AG20443 (cell line): ENCODE measurements at places on chromosomes 16 and 17.

GRCh38 chr17:63631626-63632025 is 9.4 kb downstream of the MAP3K3 start:
- DNase-seq = no peak

- DNase-seq = no peak
Measured at GRCh38 chr17:74012465-74012864, 191.0 kb upstream of the RPL38 start.

GRCh38 chr16:66588981-66589713 is 9.9 kb downstream of the CMTM2 start:
- peak; percentile 46 for DNase-seq

DNA sequence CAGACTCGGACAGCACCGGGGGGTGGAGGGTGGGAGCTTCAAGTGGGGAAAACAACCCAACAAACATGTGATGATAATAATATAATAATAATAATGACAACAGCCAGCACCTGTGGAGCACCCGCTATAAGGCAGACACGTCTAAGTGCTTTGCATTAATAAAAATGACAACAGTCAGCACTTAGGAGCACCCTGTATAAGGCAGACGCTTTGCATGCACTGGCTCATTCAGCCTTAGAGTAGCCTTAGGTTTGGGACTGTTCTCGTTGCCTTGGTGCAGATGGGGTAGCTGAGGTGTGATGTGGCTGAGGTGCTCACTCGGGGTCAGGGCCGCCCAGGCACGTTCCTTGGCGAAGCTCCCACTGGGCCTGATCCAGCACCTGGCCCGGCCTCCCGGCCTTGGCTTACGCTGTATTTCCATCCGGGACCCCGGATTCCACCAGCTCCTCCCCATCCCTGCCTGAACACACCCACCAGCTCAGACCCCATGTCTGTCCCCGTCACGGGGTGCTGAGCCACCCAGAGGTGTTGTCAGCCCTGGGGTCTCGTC is 144.0 kb upstream of the CIBAR2 start:
- no peak for DNase-seq

GRCh38 chr16:25656639-25657038 is 35.1 kb upstream of the HS3ST4 start:
- no peak for DNase-seq

- no peak for DNase-seq
Measured at GRCh38 chr16:19919142-19919541, 34.5 kb upstream of the GPRC5B start.

GRCh38 chr17:73706428-73706827 is 62.2 kb upstream of the SDK2 start:
- no peak for DNase-seq

DNA sequence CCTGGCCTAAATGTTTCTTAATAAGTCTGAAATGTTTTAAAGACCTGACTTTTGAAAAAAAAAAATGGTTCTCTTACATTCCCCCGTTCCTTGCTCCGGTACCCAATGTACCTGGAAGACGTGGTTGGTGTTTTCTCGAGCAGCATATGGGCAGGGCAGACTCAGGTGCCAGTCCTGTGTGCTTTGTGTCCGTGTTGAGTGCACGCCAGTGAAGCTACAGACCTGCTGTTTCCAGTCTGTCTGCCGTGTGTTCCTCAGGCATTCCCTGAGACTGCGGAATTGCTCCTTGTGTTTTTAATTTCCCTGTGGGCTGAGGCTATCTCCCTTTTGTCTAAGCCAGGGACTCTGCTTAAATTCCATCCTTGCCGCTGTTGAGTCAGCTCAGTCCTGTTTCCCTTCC is 11.7 kb upstream of the IL17C start:
- no peak for DNase-seq

DNA sequence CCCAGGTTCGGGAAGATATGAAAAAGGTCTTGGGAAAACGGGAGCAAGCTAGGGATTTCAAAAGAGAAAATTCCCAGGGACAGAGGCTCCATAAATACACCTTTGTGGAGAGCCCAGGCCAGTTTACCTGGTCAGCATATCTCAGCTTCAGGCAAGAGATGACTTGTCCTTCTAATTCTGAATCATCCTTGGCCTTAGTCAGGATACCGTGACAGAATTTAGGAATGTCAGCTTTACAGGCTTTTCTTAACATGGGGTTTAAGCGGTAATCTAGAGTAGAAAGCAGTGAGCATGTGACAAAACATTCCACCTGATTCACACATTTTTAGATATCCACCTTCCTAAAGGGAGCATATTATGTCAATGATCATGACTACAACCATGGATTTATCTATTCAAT is 41.1 kb upstream of the CLEC18B start:
- DNase-seq = no peak

DNA sequence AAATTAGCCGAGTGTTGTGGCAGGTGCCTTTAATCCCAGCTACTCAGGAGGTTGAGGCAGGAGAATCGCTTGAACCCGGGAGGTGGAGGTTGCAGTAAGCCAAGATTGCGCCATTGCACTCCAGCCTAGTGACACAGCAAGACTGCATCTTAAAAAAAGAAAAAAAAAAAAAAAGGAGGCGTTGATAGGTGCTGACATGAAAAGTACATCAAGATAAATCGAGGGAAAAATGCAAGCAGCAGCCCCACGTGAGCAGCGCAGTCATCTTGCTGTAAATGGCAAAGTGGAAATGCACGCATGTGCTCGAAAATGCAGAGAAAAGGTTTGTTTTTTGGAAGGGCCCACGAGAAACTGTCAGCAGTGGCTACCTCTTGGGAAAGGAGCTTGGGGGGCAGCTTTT is 20.9 kb downstream of the MXRA7 start:
- DNase-seq = no peak

- DNase-seq = peak; percentile 67
Measured at GRCh38 chr16:1089822-1090619, 6.0 kb downstream of the C1QTNF8 start.

- no peak for DNase-seq
Measured at GRCh38 chr17:17766077-17766743, 70.6 kb downstream of the SREBF1 start.

DNA sequence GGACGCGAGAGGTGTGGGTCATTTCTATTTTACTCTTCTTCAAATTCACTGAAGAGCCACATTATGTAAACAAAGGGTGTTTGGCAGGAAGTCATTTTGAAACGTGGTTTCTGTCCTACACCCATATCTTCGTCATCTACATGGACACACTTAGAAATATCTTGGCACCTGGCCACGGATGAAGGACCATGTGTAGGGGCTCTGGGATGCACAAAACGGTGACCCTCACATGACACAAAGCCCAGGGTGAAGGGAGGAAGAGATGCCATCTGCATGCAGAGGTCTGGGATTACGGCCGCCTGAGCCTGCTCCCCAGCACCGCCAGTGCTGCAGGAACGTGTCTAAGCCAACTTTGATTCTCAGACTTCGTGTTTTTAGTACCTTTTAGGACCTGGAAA is 130.2 kb upstream of the CHMP6 start:
- DNase-seq = no peak

- DNase-seq = no peak
Measured at GRCh38 chr17:68657576-68657975, 56.4 kb upstream of the FAM20A start.

DNA sequence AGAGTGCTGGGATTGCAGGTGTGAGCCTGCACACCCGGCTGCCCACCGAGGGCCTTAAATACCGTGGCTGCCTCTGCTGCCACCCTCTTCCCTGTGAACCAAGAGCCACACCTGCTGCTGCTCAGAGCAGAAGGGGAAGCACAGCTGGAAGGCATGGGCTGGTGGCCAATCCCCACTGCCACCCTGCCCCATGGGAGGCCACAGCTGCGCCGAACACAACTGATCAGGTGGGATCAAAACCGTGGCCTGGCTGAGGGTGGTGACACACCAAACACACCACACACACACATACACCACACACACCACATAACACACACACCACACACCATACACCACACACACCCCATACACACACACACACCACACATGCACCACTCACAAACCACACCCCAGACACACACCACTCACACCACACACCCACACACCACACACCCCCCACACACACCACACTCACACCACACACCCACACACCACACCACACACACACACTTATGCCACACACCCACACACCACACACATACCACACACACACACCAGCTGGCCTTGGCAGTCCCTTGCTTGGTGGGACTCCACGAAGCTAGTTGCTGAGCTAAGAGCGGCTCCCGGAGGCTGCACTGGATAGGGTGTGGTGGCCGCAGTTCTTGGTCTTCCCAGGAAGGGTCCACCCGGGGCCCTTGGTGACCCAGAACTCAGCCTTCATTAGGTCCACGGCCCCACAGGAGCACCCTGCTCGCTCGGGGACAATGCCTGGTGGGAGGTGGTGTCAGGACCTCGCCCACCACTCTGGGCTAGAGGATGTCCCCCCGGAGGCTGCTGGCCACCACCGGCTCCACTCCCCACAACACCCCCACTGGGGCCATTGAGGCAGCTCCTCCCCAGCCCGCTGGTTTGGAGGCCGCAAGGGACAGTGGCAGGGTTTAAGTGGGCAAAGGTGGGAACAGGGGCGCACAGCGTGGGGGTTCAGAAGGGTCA is 14.9 kb downstream of the CEP131 start:
- DNase-seq = no peak

DNA sequence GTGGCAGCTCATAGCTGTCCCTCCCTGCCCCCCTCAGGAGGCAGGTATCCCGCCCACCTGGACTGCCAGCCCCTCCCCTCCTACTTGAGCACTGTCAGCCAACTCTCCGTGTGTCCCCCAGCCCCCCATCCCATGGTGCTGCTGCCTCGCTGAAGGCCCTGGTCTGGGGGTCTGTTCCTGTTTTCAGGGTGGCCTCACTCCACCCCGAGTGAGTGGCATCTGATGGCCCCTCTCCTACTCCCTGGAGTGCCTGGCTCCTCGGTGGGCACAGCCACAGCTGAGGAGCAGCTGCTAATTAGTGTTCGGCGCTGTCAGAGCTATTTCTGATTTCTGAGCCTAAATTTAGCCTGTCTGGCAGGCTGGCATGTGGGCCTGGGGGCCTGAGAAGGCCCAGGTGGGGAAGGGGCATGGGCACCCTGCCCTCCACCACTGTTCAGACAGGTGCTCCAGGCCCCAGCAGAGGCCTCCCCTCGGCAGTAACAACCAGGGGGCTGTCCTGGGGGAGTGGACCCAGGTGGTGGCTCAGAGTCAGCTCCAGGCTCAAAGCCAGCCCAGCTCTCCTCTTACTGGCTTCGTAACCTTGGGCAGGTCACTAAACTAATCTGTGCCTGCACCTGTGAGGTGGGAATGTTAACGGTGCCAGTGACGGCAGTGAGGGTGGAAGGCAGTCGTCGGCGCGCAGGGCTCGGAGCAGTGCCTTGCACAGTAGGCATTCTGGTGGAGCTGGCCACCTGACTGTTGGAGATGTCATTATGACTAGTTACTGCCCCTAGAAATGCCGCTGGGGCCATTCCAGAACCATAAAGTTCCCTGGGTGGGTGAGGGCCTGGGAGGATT is 6.5 kb downstream of the FMNL1 start:
- DNase-seq = no peak

DNA sequence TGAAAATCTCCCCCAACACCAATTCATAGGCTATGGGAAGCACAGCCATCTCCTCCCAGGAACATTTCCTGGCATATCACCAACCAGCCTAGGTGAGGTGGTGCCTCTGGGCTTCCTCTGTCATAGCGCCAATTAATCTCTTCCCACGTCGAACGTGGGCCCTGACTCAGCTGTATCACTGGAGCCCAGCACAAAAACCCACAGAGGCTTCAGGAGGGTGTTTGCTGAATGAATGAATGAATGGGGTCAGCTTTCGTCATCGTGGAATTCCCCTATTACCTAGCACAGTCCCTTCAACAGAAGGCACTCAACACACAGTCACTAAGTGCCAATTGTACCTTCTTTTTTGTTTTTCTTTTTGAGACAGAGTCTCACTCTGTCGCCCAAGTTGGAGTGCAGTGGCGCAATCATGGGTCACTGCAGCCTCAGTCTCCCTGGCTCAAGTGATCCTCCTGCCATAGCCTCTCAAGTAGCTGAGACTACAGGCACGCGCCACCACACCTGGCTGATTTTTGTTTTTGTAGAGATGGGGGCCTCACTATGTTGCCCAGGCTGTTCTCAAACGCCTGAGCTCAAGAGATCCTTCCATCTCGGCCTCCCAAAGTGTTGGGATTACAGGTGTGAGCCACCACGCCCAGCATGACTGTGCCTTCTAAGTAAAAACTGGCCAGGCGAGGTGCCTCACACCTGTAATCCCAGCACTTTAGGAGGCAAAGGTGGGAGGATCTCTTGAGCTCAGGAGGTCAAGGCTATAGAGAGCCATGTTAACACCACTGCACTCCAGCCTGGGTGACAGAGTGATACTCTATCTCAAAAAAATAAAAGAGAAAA is 4.1 kb downstream of the ZNF688 start:
- DNase-seq = no peak

GRCh38 chr16:11631214-11631613 is 37.0 kb upstream of the SNN start:
- no peak for DNase-seq

GRCh38 chr17:75228847-75229246 is 23.4 kb downstream of the NUP85 start:
- DNase-seq = no peak

DNA sequence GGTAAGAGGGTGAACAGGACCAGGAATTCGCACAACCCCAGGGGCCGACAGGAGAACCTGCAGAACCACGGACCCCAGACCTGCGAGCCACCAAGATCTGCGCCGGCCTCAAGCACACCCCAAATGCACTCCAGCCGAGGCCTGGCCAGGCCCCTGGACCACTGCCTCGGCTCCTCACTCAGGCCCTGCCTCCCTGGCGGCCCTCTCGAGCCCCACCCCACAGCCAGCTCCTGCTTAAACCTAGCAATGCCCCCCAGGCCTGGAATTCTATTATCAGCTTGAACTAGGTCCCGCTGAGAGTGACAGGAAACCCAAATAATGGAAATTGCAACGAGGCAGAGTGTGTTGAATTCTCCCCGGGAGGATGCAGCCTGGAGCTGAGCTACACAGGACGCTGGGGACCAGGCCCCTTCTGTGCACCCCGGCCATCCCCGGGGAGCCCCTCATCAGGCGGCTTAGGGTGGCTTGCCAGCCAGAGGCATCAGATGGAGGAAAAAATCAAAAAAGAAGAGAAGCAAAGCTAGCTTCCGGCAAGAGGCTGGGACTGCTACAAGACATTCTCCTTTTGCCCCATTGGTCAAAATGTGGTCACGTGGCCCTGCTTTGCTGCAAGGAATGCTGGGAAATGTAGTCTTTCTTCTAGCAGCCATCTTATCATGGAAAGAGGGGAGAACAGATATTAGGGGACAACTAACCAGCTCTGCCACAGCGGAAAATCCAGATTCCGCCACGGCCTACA is 2.4 kb upstream of the ENPP7 start:
- peak; percentile 95 for DNase-seq
